Type B pancreatic cell (in vitro differentiated cells): ENCODE measurements at places on chromosomes 7 and 10. TPM values are rescaled to one million over a fixed set of nuclear protein-coding genes. Genes with fewer than 3 reads are reported as not detected.

- peak overlapping the region; percentile 12 for H3K27ac ChIP-seq
- H3K27me3 ChIP-seq = peaks cover 16% of the 10 kb centered on the region
- no peaks in the 10 kb centered on the region for H3K36me3 ChIP-seq
- peaks cover 26% of the 10 kb centered on the region for H3K4me1 ChIP-seq
These were observed 256.2 kb upstream of the NFE2L3 start for GRCh38 chr7:25895792-25896171.

The IFIT1 gene
- total RNA-seq = 4.4 and 6.0 TPM in 2 replicates

GRCh38 chr7:129271500-129272355, 46.9 kb downstream of the AHCYL2 start:
- H3K36me3 ChIP-seq = peaks cover 19% of the 10 kb centered on the region
- no peak for DNase-seq
- no peaks in the 10 kb centered on the region for H3K4me1 ChIP-seq
- no peak overlapping the region for H3K4me3 ChIP-seq
- H3K27ac ChIP-seq = no peak overlapping the region

GRCh38 chr10:101485207-101485606, 102.8 kb downstream of the POLL start:
- DNase-seq = no peak
- H3K4me3 ChIP-seq = no peak overlapping the region
- peaks cover 57% of the 10 kb centered on the region for H3K27me3 ChIP-seq
- H3K27ac ChIP-seq = no peak overlapping the region

GRCh38 chr10:101961591-101962498, 94.1 kb downstream of the ARMH3 start:
- no peaks in the 10 kb centered on the region for H3K27me3 ChIP-seq
- H3K4me1 ChIP-seq = peaks cover 18% of the 10 kb centered on the region
- no peak overlapping the region for H3K4me3 ChIP-seq
- H3K36me3 ChIP-seq = peaks cover 12% of the 10 kb centered on the region
- DNase-seq = no peak

- no peak overlapping the region for H3K4me3 ChIP-seq
- peaks cover 6% of the 10 kb centered on the region for H3K4me1 ChIP-seq
- H3K36me3 ChIP-seq = peaks cover 8% of the 10 kb centered on the region
- no peaks in the 10 kb centered on the region for H3K27me3 ChIP-seq
These were observed 73.9 kb upstream of the PDGFA start for GRCh38 chr7:593324-594115.
